SIG-M5 (cell line): ENCODE measurements at places on chromosomes 6 and 20.

- no peak for DNase-seq
These were observed 169.9 kb downstream of the CD24 start for GRCh38 chr6:106804346-106805335.

GRCh38 chr6:68774843-68775242 lies 139.8 kb downstream of the ADGRB3 start:
- no peak for DNase-seq

GRCh38 chr6:37239950-37240713 lies 17.4 kb upstream of the TBC1D22B start:
- no peak for DNase-seq

GRCh38 chr6:155510879-155511278 lies 55.2 kb upstream of the NOX3 start:
- DNase-seq, result no peak

GRCh38 chr6:75466636-75467035 lies 27.0 kb downstream of the FILIP1 start:
- DNase-seq, result no peak
